ENCODE measurements at places on chromosomes 1 and 21.

DNA sequence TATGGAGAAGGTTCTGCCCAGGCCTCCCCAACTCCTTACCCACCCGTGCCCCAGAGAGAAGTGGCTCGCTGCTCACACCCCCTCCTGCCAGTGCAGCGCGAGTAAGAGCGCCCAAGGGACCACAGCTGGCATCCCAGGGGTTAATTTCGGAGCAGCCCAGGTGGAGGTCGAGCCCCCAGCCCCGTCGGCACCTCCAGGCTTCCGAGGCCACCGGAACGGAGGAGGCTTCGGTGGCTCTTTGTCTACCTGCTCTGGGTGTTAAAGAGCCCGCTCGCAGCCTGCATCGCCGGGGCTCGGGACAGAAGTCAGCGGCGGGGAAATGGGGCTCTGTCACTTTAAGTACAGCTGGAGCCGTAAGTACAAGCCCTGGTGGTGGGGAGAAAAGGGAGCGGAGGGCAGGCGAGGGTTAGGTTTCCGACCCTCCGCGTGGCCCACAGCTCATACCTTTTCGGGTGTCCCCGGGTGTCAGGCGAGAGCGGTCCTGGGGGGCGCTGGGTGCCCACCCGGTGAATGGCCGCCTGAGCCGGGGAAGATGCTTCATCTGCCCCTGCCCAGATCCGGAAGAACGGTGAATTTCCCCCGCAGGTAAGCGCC, 89.4 kb upstream of the IPO9 start:
- DNase-seq = no peak

GRCh38 chr1:32487182-32487581, 22.3 kb downstream of the ZBTB8B start:
- DNase-seq = no peak

GRCh38 chr1:107692580-107693345, 272.2 kb downstream of the VAV3 start:
- DNase-seq = no peak

GRCh38 chr1:53086491-53087070, 24.6 kb downstream of the PODN start:
- no peak for DNase-seq

DNA sequence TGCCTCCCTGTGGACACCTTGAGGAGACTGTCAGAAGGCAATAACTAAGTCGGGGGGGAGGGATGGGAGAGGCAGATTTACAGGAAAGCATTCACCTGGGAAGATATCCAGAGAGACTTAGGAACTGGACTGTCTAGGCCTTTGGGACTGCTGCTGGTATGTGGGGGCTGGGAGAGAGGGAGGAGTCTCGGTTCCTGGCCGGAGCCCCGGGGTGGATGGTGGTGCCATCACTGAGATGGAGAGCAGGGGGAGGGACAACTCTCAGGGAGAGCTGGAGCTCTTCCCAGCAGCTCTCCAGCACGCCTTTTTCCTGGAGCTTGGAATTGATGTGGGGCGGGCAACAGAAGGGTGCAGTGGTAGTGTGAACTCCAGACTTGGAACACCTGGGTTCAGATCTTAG, 22.1 kb downstream of the PTPRF start:
- DNase-seq = no peak

DNA sequence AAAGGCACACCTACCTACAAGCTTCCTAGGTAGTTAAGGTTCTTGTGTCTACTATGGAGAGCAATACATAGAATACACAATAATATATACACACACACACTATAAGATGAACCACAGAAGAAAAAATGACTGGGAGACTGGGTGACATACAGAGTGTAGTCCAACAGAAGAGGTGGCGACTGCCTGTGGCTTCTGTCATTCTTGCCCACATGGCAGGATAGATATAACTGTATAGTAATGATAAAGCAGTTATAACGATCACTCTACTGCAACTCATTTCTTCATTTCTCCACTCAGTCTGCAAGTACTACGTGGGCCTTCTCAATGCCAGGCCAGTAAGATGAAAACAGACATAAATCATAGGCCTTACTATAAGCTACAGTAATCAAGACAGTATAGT, 113.8 kb upstream of the EDN2 start:
- no peak for DNase-seq

DNA sequence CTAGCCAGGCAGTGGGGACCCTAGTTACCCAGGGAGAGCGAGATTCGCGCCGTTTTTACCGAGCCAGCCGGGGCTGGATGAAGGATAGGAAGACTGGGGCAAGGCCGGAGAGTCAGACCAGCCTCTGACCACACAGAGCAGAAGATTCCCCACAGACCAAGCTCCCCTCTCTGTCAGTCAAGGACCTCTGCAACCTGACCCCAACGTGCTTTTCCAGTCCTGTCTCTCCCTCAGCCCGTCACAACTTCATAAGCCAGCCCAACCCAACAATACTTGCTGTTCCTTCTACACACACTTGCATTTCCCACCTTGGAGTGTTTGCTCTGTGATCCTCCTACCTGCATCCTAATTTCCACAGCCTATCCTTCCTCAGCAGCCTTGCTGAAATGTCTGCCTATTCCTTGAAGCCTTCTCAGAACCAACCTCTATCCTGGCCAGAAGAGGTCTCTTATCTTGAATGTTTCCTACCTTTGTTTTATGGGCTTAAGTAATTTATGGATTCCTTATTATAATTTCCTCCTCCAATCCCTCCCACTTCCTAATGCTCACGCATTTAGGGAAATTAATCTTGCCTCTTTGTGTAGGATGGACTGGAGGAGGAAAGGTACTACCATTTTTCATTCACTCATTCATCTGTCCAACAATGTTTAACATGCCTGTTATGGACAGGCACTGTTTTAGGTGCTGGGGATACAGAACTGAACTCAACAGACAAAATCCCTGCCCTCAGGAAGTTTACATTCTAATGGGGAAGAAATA, at the start of gene GSTM3:
GSTM3 (minus strand) TSS at position 424 of the 759 bp plus-strand sequence. CDS start 751 bp downstream, outside the sequence.
- no peak for DNase-seq

DNA sequence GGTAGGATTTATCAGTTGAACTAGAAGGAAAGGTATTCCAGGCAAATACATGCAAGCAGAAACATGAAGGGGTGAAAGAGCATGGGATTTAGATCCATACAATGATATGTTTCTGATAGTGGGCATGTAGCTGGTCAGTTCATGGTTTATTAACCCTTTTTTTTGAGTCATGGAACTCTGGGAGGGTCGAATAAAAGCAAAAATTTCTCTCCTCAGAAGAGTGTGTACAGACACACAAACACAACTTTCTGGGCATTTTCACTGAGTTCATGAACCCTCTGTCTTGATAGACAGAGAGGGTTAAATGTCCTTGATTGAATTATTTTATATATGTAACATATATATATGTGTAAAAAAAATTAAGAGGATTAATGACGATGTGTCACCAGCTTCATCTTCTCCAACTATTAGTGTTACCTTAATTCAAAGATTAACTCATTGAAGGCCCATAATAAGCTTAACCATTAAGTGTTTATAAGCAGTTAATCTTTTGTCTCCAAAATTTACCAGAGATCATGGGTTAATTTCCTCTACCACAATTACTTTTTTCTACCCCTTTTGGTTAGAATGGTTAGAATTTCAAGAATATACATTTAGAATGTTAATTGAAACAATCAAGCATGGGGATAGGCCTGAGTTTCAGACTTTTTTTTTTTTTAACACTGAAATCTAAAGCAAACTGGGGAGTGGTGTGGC, 4.6 kb downstream of the JUN start:
- DNase-seq = no peak

DNA sequence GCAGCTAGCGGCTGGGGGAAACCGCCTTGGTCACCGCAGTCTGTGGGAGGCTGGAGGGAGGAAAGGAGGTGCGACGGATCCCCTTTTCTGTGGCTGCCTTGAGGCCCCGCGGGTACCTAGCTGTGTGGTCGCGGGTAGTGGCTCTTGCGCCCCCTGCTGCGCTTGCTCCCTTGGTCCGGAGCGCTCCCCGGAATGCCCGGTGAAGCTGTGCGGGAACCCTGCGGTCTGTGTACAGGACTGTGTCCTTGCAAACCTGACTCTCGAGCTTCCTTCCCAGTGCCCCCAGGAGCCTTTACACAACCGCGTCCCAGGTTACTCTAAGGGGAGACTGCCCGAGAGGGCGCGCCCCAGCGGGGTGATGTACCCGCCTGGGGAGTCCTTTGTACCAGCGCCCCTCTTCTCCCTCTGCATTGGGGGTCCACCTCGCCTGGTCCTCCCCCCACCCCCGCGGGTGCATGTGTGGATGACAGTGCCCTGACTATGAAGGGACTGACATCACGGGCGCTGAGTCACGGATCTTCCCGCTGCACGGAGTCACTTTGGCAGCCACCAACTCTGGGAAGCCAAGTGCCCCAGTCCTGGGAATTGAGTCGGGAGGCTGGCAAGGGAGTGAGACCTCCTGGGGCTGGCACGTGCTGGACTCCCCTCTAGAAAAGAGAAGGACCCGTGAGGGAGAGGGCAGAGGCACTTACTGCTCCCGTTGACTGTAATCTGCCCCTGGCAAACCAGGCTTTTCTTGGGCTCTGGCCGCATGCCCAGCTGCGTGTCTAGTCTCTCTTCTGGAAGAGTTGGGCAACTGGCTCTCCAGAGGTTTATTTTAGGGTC, 816 bp downstream of the IL6R start:
- DNase-seq = peak; percentile 27

- no peak for DNase-seq
Observed at GRCh38 chr1:104726917-104727316, 977.2 kb downstream of the AMY1C start.

DNA sequence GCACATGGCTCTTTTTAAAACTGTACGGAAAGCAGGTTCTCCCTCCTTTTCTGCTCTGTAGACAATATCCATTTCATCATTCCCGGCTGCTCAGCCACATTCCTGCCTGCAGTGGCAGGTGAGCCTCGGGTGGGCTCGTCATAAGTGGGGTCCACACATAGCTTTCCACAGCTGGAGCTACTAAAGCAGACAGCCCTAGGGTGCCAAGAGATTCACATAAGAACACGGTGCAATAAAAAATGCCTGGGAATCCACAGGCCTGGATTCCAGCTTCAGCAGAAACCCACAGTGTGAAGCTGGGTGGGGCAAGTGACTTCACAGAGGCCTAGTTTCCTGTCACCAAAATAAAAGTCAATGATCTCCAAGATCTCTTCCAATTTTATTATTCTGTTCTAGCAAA, 96.4 kb downstream of the MIS18A start:
- no peak for DNase-seq

GRCh38 chr1:13830616-13831280, 130.8 kb downstream of the PRDM2 start:
- DNase-seq = no peak

DNA sequence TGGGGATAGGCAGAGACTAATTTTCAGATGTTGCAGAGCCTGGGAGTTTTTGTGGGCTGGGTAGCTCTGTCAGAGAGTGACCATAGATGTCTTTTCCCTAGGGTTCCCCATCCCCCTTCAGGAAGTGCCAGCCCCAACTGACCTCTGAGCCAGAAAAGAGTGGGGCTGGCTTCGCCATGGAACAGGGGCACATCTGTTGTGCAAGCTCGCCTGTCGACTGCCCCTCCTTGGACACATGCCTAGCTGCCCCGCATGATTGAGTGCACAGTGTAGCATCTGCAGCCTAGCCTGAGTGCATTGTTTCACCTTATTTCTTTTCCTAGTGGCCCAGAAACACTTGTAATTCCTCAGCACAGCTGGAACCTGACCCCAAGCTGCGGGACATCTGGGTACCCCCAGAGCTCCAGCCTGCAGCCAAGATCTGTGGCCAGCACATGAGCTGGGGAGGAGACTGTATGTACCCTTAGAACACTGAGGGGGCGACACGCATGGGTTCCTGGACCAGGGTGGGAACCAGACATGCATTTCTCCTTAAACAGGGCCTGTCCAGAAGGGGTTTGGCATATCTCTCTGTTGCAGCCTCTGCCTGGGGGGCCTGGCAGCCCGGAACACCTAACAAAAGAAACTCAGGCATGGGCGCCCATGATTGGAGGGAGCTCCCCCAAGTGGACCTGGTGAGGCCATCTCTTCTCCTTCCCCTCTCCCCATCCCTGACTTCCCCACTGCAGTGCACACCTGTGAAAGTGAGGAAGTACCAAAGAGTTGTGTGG, 55.2 kb downstream of the SYT14 start:
- no peak for DNase-seq

DNA sequence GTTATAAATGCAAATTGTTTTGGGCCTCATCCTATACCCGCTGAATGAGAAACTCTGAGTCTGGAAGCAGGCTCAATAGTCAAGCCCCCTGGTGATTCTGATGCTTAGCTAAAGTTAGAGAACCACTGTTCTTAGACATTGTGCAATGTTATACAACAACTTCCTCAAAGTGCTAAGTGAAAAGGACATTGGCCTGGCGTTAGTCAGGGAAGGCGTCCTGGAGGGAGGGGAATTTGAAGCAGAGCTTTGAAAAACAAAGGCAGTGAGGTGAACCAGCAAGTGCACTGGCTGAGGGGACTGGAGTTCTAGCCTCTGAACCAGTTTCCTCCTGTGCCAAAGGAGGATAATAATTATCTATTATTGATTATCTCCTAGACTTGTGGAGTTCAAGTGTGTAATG, 5.1 kb downstream of the CD1D start:
- DNase-seq = peak; percentile 30

DNA sequence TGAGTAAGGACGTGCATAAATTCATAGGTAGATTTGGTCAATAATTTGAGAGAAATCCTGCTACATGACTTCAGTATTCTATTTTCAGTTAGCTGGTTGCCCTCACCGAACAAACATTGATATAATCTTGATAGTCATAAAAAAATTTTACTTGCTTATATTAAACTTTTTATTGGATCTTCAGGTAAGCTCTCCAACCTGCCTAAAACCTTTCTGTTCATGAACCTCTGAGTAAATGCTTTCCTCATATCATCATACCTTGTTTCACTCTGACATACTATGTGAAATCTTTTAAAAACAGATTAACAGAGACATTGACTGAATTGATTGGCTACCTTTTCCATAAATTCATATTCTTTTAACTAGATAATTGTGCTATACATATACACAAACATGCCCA, 299.0 kb downstream of the NCAM2 start:
- DNase-seq = no peak

GRCh38 chr1:171256940-171257606, 8.8 kb downstream of the FMO1 start:
- no peak for DNase-seq

GRCh38 chr1:24325587-24326449, 6.7 kb downstream of the GRHL3 start:
- no peak for DNase-seq

DNA sequence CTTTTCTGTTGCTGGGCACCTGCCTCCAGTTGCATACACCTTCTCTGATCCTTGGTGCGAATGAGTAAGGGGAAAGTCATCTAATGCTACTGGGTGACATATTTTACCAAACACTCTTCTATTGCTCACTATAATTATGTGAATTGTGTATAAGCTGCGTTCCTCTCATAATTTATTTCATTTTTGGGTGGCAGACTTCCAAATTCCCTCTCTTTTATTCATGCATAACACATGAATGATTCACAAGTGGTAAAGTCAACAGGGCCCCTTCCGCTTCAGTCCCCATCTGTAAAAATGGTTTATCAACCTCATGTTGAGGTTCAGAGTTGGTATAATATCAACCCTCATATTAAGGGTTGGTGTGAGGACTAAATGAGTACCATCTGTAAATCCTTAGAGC, 3.2 kb upstream of the QSOX1 start:
- DNase-seq = no peak

GRCh38 chr1:247639381-247639981, 34.1 kb downstream of the OR2G3 start:
- DNase-seq = no peak

GRCh38 chr1:150846473-150847146, 29.8 kb downstream of the ARNT start:
- DNase-seq = no peak

Data from GDM1 (cell line).